ENCODE measurements at places on chromosomes 11 and 22.

- DNase-seq = no peak
Observed at GRCh38 chr11:22728600-22729389, 62.4 kb downstream of the GAS2 start.

DNA sequence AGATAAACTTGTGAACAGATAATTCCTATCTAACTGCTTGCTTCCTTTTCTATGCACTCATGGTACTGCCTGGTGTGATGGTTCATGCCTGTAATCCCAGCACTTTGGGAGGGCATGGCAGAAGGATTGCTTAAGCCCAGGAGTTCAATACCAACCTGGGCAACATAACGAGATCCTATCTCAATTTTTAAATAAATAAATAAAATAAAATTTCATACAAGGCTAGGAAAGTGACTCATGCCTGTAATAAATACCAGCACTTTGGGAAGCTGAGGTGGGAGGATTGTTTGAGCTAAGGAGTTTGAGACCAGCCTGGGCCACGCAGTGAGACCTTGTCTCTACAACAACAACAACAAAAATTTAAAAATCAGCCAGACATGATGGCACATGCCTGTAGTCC, 166.6 kb downstream of the COMMD9 start:
- no peak for DNase-seq

DNA sequence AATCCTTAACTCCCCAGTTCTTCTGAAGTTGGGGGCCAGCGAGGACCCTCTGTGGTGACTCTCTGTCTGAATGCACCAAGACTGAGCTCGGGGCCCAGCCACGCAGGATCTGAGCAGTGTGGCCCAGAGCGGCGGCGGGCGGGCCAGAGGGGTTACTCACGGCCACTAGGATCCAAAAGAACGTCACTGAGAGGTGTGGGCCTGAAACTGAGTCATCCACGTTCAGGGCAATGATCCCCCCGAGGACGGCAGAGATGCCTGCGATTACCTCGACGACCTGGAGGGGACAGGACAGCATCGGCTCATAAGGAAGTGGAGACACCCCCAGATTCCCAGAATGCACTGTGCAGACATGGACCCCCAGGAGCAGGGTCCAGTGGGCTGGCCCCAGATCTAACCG, 11.2 kb downstream of the MLC1 start:
- DNase-seq = no peak

GRCh38 chr11:130528298-130529261, 80.1 kb downstream of the ADAMTS15 start:
- no peak for DNase-seq

GRCh38 chr22:20728523-20729190, 45.3 kb upstream of the SERPIND1 start:
- DNase-seq = no peak
